ENCODE measurements at places on chromosomes 1 and 21.

DNA sequence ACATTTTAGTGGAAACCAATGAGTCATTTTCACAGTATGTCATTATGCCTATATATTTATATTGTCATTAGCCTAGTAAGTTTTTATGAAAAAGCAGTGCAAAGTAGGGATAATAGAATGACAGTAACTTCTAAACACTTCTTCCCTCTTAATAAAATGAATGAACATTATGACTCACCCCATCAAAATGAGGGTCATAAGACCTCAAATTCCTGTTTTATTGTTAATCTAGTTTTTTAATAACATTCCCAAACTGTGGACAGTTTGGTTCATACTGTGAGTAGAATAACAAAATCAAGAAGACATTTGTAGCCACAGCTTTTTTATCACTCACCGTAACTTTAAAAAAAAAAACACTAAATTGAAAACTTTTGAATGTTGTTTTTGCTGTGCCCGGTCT is 160.5 kb downstream of the LRRC40 start:
- no peak for DNase-seq

DNA sequence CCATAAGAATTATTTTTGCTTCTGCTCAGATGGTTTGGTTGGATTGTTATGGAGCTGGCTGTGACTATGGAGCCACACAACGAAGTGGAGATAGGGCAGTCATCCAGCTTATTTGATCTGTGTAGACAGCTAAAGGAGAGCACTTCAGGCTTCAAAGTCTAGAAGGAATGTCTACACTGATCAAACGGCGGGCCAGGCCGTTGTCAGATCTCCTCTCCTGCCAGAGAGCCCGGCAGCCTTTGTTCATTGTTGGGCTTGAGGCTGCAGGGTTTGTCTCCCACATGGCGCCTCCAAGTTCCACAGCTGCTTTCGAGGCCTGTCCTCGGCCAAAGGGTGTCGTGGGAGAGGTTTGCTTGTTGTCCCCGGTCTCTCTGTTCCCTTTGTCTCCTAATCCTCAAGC is 2.8 kb upstream of the STMN1 start:
- DNase-seq, result no peak

- DNase-seq, result no peak
These were observed 210.8 kb downstream of the COL11A1 start for GRCh38 chr1:102897557-102897956.

DNA sequence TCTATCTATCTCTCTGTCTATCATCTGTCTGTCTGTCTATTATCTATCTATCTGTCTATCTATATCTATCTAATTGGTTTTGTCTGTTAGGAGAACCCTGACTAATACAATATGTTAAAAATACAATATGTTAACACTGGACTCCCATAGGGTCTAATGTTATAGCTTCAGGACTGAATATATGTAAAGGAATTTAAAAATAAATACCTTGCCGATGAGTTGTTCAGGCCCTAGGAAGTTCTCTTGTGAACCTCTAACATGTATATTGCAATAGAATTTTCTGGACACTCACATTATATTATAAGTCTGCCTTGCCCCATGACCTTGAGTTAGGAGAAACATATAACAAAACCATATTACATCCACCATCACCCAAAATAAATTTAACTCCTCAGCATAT is 900.6 kb downstream of the NCAM2 start:
- no peak for DNase-seq

DNA sequence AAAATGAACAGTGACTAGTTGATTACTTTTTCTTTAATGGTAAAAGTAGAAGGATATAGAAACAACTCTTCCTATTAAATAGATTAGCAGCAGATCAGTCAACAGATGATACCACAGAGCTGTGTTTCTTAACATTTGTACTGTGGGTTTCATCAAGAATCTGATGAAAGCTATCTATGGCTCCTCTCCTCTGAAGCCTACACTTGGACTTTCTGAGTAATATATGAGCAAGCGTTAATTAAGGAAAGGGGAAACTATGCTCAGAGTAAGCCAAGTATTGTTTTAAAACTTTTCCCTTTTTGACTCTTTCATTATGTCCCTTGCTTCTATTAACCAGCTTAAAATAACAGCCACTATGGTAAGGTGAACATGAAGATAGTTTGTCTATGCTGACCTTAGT is 10.8 kb downstream of the ARID4B start:
- DNase-seq, result no peak

DNA sequence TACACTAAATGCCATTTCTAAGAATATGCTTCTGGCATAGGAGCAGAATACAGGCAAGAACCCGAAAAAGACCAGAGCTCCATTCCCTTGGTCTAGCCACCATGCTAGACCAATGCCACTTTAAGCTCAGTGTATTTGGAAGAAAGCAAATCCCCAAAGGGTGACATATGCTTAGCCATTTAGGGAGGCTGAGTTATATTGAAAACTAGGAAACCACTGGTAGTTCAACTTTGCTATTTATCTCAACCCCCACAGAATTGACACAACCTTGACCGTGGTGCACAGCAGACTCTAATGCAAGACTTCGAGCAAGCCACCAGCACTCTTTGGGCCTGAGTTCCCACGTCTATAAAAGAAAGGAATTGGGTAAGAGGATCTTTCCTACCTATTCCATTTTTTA is 167.9 kb downstream of the ADSS2 start:
- no peak for DNase-seq

DNA sequence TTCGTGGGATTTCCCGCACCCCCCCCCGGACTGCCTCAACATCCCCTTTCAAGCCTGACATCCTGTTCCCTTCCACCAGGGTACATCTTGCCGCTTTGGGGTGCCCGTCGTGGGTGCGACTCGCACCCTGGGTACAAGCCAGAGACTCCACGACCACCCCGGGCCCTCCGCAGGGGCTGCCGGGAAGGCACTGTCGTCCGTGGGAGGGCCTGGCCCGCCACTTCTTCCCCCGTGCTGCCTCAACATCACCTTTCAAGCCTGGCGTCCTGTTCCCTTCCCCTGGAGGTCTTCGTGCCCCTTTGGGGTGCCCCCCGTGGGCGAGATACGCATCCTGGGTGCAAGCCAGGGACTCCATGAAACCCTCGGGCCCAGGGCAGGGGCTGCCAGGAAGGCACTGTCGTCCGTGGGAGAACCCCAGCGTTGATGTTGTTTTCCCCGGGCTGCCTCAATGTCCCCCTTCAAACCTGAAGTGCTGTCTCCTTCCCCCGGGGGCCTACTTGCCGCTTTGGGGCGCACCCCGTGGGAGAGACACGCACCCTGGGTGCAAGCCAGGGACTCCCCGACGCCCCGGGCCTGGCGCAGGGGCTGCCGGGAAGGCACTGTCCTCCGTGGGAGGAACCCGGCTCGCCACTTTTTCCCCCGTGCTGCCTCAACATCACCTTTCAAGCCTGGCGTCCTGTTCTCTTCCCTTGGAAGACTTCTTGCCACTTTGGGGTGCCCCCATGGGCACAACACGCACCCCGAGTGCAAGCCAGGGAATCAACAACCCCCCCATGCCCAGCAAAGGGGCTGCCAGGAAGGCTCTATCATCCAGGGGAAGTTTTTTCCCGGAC is 138.6 kb downstream of the LIPI start:
- DNase-seq, result no peak

DNA sequence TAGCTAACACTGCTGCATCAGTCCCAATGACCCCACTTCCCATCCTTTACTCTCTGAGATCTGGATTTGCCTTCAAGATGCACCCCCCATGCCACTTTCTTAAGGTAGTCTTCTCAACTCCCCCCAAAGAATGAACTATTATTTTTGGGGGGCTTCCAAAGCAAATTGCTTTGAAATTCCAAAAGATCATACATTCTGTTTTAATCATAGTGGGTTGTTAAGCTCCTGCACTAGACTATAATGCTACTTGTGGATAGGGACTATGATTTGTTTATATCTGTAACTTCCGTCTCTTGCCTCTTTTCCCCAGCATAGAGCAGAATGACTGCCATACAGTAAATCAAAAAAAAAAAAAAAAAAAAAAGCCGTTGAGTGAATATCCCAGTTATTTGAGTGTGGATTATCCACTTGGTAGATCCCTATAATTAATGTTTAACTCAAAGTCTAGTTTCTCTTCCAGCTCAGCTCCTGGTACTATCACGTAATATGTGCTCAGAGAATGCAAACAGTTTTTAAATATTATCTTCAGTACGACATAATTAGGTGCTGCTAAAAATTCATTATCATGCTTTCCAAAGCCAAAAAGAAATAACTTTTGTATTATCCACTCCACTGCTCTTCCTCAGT is 26.9 kb downstream of the KIRREL1 start:
- DNase-seq, result no peak

GRCh38 chr1:245246433-245246832 is 91.6 kb downstream of the KIF26B start:
- no peak for DNase-seq

GRCh38 chr1:189821833-189822232 is 655.8 kb downstream of the BRINP3 start:
- DNase-seq, result no peak

DNA sequence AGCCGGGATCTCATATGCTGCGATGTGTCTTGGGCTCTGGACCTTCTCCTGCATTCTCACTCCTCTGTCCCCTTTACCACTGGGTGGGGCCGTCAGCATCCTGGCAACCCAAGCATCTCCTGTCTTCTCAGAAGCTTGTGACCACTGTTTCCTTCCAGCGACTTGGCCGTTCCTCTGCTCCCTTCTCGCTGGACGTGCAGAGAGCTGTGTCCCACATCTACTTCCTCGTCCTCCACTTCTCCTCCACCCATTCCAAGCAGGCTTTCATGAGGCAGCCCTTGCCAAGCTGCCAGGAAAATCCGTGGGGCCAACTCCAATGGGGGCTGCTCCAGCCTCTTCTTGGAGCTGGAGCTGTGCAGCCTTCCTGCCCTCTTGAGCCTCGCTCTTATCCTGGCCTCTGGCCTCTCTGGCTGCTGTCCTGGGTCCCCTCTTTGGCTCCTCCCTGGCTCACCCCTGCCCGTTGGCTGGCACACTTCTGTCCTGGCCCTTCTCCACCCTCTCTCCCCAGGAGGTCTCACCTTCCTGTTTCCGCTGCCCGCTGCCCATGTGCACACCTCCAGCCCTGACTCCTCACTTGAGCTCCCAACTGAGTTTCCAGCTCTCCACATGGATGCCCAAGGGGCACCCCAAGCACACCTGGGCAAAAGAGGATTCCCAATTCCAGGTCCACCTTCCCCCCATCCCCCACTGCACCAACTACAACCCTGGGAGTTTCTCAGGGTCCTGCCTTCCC is 8.7 kb downstream of the FAM131C start:
- DNase-seq, result no peak
